ENCODE measurements at places on chromosomes 2 and 18.

GRCh38 chr2:28591711-28592335 lies 96.0 kb downstream of the PLB1 start:
- DNase-seq: no peak

DNA sequence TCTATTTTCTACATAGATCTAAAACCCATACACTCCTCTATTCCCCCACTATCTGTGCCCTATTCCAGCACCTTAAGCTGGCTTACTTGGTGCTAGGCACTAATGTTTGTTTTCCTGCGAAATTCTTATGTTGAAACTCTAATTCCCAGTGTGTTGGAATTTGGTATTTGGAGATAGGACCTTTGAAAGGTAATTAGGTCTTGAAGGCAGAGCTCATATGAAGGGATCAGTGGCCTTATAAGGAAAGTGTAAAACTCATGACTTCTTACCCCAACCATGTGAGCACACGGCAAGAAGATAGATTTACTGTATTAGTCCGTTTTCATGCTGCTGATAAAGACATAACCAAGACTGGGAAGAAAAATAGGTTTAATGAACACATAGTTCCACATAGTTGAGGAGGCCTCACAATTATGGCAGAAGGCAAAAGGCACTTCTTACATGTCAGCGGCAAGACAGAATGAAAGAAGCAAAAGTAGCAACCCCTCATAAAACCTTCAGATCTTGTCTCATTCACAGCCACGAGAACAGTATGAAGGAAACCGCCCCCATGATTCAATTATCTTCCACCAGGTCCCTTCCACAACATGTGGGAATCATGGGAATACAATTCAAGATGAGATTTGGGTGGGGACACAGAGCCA lies 10.5 kb upstream of the LRATD1 start:
- DNase-seq: no peak

DNA sequence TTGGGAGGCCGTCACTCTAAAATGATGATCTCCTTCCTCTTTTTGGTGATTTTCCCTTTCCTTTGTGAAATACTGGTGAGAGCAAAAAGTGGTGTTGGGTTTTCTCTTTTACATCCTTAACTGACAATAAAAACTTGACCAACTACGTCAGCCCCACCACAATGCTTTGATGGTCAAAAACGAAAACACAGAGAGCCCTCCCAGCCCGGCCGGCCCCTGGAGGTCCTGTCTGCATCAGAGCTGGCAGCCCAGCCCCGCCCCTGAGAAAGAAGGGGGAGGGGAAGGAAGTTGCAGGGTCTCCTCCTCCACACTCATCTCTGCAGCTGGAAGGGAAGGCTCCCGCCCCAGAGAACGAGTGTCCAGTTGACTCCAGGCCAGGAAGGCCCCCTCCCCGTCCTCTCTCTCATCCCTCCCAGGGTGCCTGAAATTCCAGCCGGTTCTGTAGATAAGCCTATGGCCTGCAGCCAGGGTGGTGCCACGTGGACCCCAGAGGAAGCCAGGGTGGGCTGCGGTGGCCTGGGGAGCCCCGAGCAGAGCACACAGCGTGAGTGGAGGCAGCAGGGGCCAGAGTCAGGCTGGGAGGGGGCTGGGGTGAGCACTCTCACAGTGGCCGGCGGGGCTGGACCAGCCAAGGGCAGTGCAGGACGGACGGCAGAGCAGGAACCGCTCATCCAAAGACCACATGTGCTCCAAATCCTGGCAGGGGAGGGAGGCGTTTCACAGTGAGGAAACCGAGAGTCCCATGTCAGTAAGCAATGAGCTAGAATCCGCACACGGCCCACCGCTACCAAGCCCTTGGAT lies 19.8 kb downstream of the BIN1 start:
- DNase-seq: peak; percentile 76

DNA sequence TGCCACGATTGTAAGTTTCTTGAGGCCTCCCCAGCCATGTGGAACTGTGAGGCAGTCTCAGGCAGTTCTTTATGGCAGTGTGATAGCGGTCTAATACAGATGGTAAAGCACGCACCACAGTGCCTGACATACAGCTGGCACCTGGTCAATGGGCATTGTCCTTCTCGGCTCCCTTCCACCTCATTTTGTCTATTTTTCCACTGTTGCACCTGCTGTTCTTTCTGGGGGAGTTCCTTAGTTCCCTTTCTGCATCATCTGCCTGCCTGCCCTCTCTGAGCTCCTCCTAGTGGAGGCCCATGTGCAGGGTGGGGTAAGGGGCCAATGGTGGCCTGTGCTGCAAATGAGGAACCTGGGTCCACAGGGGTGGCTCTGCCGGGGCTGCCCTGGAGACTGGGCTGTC lies 157.6 kb downstream of the LPIN1 start:
- DNase-seq: no peak

Data from amniotic epithelial cell (primary cell).